ENCODE measurements at places on chromosomes 1 and 21.

DNA sequence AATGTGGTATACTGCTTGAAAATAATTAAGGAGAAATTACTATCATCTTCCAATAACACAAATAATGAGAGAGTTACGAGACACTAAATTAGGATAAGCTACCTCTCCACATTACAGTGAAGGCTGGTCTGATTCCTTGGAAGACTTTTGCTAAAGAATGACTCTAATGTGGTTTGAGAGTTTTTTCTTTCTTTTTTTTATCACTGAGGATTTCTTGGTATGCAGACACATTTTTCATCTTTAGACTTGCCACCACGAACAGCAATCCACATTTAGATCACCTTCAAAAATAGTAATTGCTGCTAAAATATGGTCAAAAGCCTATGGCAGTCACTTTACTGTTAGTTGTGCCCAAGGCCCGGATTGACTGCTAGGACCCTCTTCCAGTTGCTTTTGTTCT is 16.6 kb upstream of the TMEM35B start:
- DNase-seq = no peak

- DNase-seq = no peak
Observed at GRCh38 chr21:46621457-46622182, 13.9 kb upstream of the PRMT2 start.

GRCh38 chr1:3461238-3461933 is 6.9 kb downstream of the ARHGEF16 start:
- DNase-seq = no peak

DNA sequence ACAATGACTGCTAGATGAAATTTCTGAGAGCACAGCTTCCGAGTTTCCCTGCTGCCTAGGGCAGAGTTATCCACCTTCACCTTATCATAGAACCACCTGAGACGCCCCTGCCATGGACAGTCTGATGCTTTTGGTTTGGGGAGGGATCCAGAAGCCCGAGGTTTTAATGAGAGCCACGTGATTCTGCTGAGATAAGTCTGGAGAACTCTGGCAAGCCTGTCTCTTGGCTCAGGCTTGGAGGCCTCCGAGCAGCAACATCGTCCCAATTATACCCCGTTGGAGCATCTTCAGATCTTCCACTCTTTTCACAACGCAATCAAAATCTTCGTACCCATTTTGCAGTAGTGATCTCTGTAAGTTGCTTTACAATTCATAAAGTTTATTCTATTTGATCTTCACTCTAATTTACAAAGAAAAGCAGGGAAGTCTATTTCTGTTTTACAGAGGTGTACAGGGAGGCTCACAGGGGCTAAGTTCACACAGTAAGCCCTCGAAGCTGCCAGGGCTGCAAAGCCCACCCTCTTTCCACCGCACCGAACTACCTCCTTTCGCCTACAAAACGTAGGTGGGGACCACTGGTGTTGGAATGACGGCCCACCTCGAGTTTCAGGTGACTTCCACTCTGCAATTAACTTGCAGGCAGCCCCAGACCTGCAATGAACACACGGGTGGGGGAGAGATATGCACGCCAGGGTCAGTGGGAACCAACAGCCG is 513 bp upstream of the HHAT start:
- DNase-seq = no peak

DNA sequence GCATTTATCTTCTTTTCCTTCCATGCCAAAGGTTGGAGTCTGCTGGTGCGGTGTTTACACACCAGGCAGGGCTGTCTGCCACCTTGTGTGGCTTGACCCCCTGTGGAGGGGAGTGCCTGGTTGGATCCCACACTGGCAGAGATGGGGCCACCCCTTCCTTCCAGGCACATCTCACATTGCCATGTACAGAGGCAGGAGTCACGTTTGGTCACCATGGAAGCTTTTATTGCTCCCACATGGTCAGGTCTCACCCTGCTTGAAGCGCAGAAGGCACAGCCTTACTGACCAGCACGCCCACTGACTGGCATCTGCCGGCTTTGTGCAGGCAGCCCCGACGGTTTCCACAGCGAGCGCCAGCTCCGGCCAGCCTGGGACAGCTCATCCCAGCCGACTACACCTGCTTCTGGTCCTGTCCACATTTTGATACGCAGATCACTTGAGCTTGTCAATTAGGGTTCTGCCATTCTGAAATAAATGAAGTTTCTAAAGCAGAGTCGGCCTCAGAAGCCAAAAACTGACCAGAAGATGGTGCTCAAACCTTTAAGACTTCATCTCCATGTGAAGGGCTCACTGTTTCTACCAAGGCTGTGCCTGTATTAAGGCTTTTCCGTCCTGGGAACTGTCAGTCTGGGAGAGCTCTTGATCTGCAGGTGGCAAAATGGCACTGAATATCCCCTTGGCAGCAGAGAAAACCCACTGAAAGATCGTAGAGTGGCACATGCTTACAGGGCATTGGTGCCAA is 35.6 kb upstream of the EPHA8 start:
- no peak for DNase-seq

DNA sequence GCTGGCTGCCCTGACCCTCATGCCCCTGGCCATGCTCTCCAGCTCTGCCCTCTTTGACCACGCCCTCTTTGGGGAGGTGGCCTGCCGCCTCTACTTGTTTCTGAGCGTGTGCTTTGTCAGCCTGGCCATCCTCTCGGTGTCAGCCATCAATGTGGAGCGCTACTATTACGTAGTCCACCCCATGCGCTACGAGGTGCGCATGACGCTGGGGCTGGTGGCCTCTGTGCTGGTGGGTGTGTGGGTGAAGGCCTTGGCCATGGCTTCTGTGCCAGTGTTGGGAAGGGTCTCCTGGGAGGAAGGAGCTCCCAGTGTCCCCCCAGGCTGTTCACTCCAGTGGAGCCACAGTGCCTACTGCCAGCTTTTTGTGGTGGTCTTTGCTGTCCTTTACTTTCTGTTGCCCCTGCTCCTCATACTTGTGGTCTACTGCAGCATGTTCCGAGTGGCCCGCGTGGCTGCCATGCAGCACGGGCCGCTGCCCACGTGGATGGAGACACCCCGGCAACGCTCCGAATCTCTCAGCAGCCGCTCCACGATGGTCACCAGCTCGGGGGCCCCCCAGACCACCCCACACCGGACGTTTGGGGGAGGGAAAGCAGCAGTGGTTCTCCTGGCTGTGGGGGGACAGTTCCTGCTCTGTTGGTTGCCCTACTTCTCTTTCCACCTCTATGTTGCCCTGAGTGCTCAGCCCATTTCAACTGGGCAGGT is 3.8 kb downstream of the GPR61 start:
- no peak for DNase-seq

GRCh38 chr1:75198163-75198562 is 64.0 kb downstream of the LHX8 start:
- DNase-seq = no peak

DNA sequence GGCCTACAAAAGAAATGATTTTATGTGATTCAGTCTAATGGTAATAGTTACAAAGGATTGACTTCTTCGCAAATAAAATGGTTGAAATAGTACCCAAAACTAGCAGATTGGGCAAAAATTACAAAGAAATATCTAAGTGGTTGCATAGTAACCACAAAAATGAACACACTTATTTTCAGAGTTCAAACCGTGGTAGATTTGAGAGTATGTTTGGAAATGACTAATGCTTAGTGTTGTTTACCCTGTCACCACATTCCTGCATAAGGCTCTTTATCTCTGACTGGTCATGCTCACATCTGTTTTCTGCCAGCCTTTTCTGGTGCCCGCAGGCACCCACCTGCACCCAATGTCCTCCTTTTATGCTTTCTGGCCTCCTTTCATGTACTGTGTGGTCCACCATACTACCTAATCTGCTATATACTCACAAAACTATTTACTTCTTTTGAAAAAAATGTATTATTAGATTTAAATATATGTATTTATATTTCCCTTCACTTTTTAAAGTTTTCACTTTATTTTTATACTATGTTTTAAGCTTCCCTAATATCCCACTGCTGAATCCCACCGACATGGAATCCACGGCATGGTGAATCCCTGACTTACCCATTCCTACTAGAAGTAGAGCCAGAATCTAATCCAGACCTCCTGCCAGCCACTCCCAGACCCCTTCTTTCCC is 30.3 kb downstream of the PTPRC start:
- DNase-seq = no peak

- no peak for DNase-seq
Observed at GRCh38 chr1:117780687-117781475, 148.5 kb downstream of the GDAP2 start.

GRCh38 chr1:43558346-43558841 is 27.7 kb downstream of the PTPRF start:
- no peak for DNase-seq

GRCh38 chr1:51417496-51418383 is 87.4 kb upstream of the TTC39A start:
- DNase-seq = no peak

DNA sequence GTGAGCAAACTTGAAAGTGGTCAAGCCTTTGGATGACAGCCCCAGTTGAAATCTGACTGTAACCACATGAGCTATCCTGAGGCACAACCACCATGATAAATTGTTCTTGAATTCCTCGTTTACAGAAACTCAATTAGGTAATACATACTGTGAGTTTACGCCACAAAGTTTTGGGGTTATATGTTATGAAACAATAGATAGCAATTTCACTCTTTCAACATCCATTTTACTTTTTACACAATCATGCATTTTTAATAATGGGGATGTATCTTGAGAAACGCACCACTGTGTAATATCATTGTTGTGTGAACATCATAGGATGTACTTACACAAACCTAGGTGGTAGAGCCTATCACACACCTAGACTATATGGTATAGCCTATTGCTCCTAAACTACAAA is 35.4 kb downstream of the OR2C3 start:
- DNase-seq = no peak

- DNase-seq = no peak
Observed at GRCh38 chr1:94033849-94034248, 87.1 kb downstream of the ABCA4 start.

DNA sequence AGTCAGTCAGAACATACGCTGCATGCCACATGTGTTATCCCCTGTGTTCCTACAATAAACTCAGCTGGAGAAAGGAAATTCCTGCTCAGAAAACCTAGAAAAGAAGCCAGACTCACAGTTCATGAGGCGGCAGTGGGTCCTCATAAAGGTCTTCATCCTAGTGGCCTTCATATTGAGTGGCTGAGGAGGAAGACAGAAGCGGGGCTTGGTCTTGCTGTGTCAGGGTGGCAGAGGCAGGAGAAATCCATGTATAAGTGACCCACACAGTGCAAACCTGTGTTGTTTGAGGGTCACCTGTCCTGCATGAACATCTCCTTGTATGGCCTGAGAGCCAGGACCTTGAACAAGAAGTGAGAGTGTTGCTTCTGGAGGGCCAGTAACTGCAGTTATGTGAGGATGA is 4.0 kb upstream of the WNT3A start:
- DNase-seq = no peak

- DNase-seq = no peak
Observed at GRCh38 chr1:73331726-73332125, 866.2 kb downstream of the LRRIQ3 start.

GRCh38 chr1:100266741-100267140 is 725 bp downstream of the RTCA start:
- no peak for DNase-seq

- peak; percentile 42 for DNase-seq
Observed at GRCh38 chr1:179079113-179079761, 2.6 kb upstream of the TOR3A start.

DNA sequence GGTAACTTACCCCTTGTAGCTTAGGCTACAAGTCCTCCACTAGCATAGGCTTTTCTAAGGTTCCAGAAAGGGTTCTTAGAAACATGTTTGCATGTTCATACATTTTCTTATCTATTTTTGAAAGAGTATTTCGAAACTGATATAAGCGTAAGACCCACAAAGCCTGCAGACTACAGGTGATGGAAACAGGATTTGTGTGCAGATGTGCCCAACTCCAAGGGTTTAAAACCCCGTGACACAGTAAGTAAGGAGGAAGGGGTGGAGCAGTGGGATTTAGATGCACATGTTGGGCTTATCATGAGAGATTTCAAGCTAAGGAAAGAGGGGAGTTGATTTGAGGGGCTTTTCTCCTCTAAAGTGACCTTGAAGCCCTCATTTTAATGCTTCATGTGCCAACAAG is 164.7 kb downstream of the LTN1 start:
- no peak for DNase-seq

DNA sequence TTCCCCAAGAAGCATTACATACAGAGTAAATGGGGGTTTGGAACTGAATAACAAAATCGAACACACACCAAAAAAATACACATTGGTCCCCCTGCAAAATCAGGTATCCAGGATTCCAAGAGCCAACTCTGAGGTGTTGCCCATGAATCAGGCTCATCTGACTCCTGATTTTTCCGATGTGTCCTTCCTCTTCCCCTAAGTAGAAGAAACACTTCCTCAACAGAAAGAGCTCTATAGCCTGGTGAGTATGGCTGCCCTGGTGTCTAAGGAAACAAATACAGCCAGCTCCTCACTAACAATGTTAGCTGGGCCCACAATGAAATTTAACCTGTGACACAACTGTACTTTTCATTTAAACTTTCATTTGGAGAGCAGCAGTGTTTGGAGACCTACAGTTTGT is 33.6 kb downstream of the ERI3 start:
- DNase-seq = no peak

GRCh38 chr21:41948078-41948895 is 5.5 kb downstream of the C2CD2 start:
- DNase-seq = no peak

DNA sequence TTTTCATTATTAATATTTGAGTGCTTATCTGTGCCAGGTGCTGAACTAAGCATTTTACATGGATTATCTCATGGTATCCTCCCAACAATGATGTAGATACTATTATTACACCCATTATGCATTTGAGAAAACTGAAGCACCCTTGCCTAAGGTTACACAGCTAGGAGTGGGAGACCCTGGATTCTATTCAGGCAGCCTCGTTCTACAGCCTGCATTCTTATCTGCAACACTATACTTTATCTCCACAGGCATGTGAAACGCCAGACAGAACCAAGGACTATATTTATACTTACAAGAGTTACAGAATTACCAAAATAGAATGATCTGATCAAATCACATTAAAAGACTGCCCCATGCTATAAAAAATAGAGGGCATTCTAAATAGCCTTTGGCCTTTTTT is 22.4 kb downstream of the LPAR3 start:
- no peak for DNase-seq

DNA sequence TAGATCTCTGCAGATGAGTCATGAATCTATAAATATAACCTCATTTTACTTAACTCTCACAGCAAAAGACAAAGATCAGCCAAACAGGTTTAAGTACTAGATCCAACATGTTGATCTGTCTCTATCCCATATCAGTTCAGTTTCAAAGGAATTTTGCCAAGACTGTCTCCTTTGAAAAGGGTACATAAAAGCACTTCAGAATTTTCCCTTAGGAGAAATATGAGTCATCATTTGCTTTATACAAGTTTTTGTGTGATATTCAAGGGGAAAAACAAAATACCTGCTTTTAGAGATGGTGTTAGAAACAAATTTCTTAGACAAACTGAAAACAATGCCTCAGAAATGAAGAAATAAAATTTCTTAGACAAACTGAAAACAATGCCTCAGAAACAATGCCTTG is 73.5 kb upstream of the LRRC7 start:
- no peak for DNase-seq

GRCh38 chr1:110565565-110565964 is 40.6 kb downstream of the KCNA2 start:
- no peak for DNase-seq

All from activated T-cell treated with anti-CD3 and anti-CD28 coated beads, Interleukin-2, amount 50 U/mL, for 1 hour (primary cell).